ENCODE measurements at places on chromosomes 4 and X.

GRCh38 chrX:117120700-117121099, 657.9 kb upstream of the CT83 start:
- DNase-seq, result no peak

- DNase-seq, result no peak
These were observed 159.9 kb downstream of the MGST2 start for GRCh38 chr4:139825523-139826014.

GRCh38 chrX:106341823-106342222, 173.7 kb downstream of the PWWP3B start:
- DNase-seq, result no peak

- no peak for DNase-seq
These were observed 51.5 kb upstream of the GPR78 start for GRCh38 chr4:8528713-8529112.

GRCh38 chrX:4655743-4656142, 942.3 kb upstream of the PRKX start:
- DNase-seq, result no peak

- no peak for DNase-seq
These were observed 331.8 kb downstream of the TEX13C start for GRCh38 chrX:125651426-125651825.

- no peak for DNase-seq
These were observed 507 bp downstream of the MFAP3L start for GRCh38 chr4:170025523-170026252.

All from stimulated activated CD8-positive, alpha-beta memory T cell treated with anti-CD3 and anti-CD28 coated beads, Interleukin-4, amount 100 ng/mL, for 4 hours (primary cell).